ENCODE measurements at places on chromosomes 3 and 15.
A peak's percentile ranks its signal among the peaks of the same experiment; 100 is the strongest.

- DNase-seq: no peak
Observed at GRCh38 chr15:80946576-80946975, 43.0 kb downstream of the MESD start.

- no peak for DNase-seq
Observed at GRCh38 chr3:107413264-107413663, 36.0 kb downstream of the CCDC54 start.

DNA sequence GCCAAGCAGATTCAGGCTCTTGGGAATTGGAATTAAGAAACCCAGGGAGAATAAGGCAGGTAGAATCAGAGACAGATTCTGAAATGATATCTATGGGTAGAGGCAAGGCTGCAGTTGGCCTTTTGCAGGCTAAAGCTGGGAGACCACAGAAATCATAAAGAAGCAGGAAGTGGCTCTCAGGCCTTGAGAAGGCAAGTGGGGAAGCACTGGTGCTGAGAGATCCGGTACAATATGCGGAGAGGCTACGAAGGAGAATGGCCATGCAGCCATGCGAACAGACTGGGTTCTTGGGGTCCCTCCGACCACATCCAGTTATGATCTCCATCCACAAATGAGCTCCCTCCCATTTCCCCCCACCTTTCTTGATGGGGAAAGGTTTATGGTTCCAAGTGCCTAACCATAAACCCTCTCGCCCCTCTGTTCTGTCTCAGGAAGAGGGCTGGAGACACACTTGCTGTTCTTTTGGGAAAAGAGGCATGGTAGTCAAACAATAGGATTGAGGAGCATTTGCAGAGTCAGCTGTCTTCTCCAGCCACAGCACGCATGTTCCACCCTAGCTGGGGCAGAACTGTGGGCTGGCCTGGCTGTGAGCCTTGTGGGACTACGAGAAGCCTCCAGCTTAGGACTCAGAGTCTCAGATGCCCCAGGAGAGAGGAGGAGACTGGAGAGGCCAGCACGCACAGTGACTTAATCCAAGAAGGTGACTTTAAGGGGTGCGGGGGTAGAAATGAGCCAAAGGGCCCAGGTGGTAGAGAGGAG lies 99.6 kb downstream of the RPLP1 start:
- no peak for DNase-seq

- no peak for DNase-seq
Observed at GRCh38 chr3:143220741-143221140, 101.2 kb downstream of the CHST2 start.

- DNase-seq: no peak
Observed at GRCh38 chr15:22257047-22258008, 177.0 kb downstream of the OR4M2 start.

GRCh38 chr15:67836477-67836876 lies 3.4 kb downstream of the RNU6-1 start:
- peak; percentile 52 for DNase-seq

- DNase-seq: peak; percentile 24
Observed at GRCh38 chr3:113153499-113154107, 57.8 kb upstream of the BOC start.

DNA sequence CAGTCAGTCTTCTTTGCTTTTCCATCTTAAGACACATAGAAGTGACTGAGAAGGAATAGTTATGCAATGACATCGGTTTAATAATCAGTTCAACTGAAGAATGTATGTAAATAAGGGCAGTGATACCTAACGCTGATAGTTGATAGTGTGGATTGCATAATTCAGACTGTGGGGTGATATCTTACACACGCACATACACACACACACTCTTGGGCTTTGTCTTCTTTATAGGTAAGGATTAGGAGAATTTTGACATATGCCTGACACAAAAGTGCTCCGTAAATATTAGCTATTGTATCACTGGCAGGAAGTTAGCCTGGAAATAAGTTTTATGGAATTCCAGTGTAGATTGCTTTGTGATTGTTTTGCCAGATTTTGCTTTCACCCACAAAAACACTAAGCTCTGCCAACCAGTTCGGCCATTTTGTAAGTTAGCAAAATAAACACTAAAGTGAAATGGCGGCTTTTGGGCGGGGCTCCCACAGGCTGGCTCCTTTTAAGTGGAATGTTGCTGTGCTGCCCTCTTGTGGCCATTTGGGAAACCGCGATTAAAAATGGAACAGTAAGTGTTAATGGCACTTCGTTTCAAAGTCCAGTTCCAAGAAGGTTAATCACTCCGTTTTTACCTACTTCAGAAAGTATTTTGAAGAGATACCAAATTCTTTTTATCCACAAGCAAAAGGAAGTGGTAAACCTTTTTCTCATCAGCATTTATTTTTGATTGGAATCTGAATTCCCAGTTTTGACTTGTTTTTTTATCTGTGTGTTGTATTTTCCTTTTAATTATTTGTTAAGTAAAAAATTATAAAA lies 17.7 kb downstream of the CHD2 start:
- DNase-seq: peak; percentile 94

GRCh38 chr3:187213616-187214015 lies 16.3 kb downstream of the RTP1 start:
- no peak for DNase-seq

GRCh38 chr3:160012108-160012507 lies 23.5 kb downstream of the IL12A start:
- DNase-seq: no peak

GRCh38 chr15:40590667-40591050 lies 3.4 kb upstream of the KNL1 start:
- DNase-seq: no peak

DNA sequence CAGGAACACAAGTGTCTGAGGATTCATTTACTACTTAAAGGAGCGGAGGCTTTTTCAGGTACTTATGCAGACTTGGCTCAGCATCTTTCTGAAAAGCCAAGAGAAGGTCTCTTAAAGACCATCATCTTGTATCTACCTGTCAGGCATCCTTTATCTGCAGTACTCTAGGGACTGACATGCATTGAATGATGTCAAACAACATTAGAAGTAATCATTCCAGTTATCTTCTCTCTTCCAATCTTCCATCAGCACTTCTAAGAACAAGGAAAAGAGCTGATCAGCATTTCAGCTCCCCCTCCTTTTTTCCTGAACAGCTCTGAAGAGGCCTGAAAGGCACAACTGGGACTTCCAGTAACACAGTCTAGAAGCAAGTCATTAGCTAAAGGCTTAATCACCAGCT lies 214.8 kb downstream of the KCNH8 start:
- no peak for DNase-seq

- peak; percentile 90 for DNase-seq
Observed at GRCh38 chr15:70596354-70597055, 166.9 kb downstream of the UACA start.

GRCh38 chr3:196590279-196590678 lies 21.8 kb downstream of the FBXO45 start:
- DNase-seq: no peak

DNA sequence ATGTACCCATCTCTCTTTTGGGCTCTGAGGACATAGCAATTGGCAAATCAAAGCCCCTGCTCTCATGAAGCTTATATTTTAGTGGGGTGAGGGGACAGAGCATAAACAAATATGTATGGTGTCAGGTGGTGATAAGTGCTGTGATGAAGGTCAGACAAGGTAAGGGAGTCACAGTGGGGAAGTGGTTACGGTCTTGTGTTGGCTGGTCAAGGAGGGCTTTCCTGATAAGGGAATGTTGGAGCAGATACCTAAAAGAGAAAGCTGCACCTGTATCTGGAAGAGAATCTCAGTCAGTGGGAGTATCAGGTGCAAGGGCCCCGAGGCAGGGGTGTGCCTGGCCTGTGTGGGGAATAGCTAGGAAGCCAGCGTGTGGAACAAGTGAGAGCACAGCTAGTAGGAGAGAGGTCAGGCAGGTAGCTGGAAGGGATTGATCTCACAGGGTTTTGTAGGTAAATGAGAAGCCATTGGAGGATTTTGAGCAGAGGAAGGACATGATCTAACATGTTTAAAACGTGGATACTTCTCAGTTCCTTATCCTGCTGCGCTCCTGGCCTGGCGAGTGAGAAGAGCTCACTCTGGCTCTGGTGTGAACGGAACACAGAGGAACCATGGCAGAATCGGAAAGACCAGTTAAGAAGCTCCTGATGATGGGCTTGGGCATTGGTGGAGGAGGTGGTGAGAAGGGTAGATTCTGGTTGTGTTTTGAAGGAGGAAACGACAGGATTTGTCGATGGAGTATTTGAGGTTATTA lies 35.5 kb downstream of the MRAS start:
- no peak for DNase-seq

DNA sequence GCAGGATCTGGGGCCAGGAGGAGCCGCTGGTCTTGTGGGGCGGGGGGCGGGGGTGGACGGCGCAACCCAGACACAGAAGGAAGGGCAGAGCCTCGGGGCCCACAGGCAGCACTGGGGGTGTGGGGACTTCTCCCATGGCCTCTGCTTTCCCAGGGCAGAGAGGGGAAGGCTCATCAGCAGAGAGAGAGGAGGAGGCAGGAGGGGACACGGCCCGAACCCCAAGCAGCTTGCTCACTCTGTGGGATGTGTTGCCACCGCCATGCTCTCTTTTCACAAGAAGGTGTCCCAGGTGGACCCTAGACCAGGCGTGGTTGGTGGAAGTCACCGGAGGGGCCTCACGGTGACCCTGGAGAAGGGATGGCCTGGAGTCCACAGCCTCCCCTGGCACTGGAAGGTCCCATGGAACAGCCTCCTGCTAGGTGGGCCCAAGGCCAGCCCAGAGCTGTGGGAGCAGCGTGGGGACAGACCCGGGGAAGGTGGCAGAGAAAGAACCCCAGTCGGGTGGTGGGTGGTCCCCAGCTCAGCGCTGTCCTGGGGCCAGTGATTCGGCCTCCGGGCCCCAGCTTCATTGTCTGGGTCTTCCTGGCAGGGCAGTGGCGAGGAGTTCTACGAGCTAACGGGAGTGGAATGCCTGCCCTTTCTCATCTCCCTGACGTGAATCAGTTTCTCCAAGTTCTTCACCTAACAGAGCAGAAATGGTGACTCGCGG lies 46.8 kb upstream of the PCSK6 start:
- no peak for DNase-seq

DNA sequence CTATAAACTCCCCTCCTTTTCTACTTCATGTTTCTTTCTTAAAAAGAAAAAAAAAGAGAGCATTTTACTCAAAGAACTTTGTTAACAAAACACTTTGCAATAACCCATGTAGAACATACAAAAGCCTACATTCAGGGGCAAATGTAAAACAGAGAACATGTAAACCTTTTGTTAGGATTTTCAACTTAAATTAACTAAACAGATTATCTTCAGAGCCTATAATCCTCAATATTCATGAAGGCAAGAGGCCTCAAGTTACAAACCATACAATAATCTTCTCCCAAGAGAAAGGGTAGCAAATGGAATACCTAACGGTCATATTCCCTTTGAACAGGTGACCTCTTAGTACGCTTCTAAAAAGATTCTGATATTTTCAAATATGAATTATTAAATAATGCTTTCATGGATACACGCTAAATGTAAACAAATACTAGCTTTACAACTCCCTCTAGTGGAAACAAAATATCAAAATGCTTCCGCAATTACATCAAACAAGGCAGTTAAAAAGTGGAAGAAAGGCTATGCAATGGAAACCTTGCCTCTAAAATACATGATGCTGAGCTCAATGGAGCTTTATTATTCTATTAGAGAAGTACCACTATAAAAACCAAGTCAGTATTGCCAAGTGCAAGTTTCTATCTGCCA lies 9.9 kb downstream of the CEP152 start:
- peak; percentile 38 for DNase-seq

DNA sequence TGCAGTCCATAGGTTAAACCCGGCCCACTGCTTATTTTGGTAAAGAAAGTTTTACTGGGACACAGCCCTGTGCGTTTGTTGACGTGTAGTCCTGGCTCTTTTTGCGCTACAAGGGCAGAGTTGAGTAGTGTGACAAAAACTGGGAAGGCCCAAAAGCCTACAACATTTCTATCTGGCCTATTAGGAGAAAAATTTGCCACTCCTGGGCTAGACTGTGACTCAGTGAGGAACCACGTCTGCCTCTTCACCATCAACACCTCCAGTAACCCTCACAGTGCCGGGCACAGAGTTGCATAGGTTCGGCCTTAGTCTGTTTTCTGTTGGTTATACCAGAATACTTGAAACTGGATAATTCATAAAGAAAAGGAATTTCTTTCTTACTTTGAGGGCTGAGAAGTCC lies 110.3 kb downstream of the TOP2B start:
- no peak for DNase-seq

DNA sequence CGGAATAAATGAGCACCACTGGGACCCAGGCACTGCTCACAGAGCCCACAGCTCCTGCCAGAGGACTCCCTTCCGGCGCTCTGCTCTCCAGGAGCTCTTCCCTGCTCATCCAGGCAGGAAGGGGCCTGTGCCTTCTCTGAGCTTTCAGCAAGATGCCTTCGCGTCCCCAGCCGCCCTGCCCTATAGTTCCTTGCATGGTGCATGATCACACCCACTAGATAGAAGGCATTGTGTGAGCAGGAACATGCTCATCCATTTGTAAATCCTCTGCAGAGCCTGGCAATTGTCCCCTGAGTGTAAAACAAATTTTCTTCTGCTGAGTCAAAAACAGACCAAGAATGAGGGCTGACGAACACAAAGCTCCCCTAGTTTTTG lies 181.6 kb downstream of the MEGF11 start:
- peak; percentile 32 for DNase-seq

- no peak for DNase-seq
Observed at GRCh38 chr3:172687501-172687900, 23.4 kb downstream of the NCEH1 start.

- no peak for DNase-seq
Observed at GRCh38 chr15:92366381-92366780, 27.3 kb upstream of the ST8SIA2 start.

GRCh38 chr3:126917232-126917804 lies 65.6 kb upstream of the PLXNA1 start:
- DNase-seq: no peak

DNA sequence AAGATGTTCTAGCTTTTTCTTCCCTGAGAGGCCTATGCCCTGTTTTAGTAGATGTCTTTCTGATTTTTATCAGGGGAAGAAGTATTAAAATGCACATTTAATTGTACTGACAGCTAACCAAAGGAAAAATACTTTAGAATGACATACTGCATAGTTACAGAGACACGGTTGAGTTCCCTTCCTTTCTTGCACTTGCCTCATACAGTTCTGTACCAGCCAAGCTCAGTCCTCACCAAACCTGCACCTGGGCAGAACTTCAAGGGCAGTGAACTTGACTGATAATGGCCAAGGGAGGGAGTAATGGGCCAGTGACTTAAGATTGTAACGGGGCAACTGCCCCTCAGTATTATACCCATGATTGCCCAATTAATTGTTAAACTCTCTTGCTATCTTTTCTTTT lies 34.1 kb upstream of the RASGRP1 start:
- no peak for DNase-seq
